ENCODE measurements at places on chromosomes 11 and 22.

GRCh38 chr11:67321313-67321871 lies 18.1 kb downstream of the SSH3 start:
- DNase-seq, result no peak

DNA sequence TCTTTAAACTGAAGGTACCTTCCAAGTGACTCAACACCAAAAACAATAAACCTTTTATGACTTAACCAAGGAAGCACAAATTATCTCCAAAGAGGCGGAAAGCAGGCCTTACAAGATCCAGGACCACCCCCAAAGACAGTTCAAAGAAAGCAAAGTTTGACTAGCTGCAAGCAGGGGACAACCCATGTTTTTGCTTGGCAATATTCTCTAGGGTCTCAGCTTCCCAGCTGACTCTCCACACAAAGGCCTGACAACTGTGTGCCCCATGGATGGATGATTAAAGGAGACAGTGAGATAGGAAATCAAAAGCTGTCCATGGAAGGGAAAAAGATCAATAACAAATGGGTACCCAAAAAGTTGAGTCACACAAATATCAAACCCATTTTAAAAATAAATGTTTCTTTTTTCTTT lies 232.2 kb downstream of the DDX10 start:
- no peak for DNase-seq

GRCh38 chr11:8793114-8793777 lies 110.7 kb downstream of the RPL27A start:
- no peak for DNase-seq

GRCh38 chr22:44365832-44366231 lies 53.1 kb upstream of the SHISAL1 start:
- no peak for DNase-seq

GRCh38 chr22:45010532-45010900 lies 711 bp upstream of the PHF21B start:
- DNase-seq, result peak; percentile 34

DNA sequence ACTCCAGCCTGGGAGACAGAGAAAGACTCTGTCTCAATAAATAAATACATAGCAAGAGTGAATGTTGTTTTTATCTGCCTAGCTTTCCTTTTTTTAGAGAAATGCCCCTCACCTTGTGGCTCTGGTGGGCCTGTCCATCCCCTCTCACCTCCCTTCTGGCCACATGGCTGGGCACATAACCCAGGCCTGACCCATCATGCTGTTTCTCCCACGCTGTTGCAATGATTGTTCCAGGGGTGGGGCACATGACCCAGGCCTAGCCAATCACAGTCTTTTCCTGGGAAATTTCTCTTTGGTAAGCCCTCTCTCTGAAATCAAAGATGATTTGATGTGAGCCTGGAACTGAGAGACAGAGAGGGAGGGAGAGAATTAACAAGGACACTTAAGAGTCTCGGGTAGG lies 5.5 kb upstream of the CYTH4 start:
- no peak for DNase-seq

GRCh38 chr11:7581021-7581590 lies 67.3 kb downstream of the PPFIBP2 start:
- DNase-seq, result no peak
